Stimulated activated CD8-positive, alpha-beta memory T cell treated with anti-CD3 and anti-CD28 coated beads, Interleukin-7, amount 100 ng/mL, for 1 hour (primary cell): ENCODE measurements at places on chromosomes 12 and 14.

- DNase-seq: no peak
Observed at GRCh38 chr14:85024931-85025330, 505.0 kb upstream of the FLRT2 start.

DNA sequence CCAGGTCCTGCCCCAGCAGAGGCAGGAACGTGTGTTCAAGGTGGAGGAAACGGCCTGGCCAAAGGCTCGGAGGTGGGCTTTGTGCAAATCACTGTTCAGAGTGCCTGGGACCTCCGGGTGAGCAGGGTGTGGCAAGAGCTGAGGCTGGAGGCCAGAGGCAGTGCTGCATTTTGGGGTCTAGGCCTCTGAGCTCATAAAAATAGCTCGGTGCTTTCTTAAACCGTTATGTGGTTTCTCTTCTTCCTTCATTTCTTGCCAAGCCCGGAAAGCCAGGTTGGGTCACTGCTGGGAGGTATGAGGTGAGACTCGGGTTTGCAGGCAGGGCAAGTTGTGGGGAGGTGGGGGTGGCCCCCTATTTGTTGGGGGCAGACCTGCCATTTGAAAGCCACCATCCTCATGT lies 178.8 kb upstream of the MYL2 start:
- no peak for DNase-seq

DNA sequence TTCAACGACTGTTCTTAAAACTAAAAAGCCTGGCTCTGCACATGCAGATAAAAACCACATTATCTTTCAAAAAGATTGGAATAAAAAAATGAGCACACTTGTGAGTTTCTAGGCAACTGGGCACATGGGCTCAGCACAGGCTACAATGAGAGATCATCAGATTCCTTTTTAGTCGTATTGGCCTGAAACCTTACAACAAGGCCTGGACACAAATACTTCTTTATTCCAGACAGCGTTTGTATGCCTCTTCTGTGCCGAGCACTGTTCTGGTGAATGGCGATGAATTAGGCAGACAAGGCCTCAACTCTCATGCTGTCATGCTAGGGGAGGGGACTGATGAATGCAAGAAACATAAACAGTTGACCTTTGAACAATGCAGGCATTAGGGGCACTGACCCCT lies 463.0 kb downstream of the AACS start:
- no peak for DNase-seq

- no peak for DNase-seq
Observed at GRCh38 chr12:19842116-19842515, 402.8 kb downstream of the AEBP2 start.

DNA sequence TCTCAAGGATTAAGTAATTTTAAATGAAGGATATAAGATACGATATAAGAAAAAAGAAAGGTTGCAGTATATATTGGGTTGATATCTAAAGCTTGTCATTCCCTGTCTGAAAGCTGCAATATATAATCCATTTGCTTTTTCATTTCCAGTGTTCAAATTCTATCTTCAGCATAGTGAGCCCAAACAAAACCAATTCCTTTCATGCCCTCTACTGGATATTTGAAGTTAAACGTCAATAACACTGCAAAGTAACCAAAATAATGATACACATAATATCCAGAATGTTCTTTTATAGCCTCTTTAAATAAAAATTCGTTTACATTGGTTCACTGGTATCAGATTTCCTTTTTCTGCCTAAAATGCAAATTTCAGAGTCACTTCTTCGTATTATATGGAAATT lies 64.5 kb upstream of the DAAM1 start:
- no peak for DNase-seq

DNA sequence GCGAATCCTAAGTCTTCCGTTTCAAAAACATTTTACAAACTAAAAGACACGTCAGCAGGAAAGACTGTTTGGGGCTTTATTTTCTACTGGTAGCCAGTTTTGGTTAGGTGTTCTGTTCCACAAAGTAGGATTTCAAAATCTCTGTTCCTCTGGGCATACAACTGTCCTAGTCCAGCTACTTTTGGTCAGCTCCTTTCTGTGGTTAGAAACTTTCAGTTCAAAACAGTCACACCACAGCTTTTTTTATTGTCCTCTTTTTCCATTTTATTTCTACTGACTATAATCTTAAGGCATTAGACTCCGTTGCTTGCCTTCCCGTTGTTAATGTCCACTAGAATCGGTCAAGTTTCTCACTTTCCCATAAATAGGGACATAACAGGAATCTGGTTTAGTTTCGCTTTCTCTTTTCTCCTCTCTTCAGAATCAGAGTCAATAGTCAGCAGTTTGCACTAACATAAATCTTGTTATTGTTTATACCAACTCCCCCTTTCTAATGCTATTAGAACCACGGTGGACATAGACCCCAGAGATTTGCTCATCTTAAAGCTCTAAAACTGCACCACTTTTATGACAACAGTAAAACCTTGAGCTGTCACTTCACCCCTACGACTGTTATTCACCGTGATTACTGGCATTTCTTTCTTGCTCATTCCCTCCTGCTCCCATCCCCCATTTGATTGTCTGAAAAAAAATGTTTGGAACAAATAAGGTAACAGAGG lies 41.5 kb upstream of the NPAS3 start:
- no peak for DNase-seq

DNA sequence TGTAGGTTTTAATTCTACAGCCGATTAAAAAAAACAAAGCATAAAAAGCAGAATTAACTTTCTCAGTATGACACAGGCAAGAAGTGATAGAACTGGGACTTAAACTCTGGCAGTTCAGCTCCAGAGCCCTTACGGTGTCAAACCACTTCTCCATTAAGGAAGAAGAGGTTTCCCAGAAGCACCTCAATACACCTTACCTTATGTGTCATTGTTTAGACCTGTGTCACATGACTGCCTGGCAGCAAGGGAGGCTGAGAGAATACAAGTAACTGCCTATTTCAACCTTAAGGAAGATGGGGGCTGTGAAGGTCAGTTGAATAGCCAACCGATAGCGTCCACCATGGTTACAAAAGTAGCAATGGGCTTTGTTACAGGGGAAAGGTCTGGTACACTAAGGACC lies 54.6 kb upstream of the ARHGAP5 start:
- no peak for DNase-seq

DNA sequence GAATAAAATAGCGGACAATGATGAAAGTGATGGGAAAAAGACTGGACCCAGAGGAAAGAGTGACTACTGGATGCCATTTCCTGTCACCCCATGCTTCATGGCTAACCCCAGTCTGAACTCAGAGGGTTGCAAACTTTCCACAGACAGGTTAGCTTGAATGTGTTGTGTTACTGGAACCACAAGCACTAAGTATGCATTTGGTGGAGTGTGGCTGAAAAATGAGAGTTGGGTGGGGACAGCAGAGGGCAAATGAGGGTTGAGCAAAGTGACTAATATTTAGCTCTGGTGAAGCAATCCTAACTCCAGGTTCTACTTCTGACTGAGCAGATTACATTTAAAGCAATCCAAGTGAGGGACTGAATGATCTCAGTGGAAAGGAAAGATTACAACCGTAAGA lies 1.6 kb downstream of the SLC16A7 start:
- DNase-seq: peak; percentile 23

GRCh38 chr14:36069535-36069900 lies 107.0 kb downstream of the PTCSC3 start:
- no peak for DNase-seq

DNA sequence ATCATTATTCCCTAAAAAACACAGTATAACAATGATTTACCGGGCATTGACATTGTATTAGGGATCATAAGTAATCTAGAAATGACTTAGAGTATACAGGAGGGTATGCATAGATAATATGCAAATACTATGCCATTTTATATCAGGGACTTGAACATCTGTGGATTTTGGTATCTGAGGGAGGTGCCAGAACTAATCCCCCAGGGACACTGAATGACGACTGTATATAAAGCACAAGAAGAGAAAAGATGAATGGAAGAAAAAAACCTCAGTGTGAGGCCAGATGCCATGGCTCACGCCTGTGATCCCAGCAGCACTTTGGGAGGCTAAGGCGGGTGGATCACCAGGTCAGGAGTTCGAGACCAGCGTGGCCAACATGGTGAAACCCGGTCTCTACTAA lies 25.5 kb upstream of the COX6A1 start:
- DNase-seq: no peak

- peak; percentile 10 for DNase-seq
Observed at GRCh38 chr14:63650256-63650952, 8.7 kb upstream of the WDR89 start.

DNA sequence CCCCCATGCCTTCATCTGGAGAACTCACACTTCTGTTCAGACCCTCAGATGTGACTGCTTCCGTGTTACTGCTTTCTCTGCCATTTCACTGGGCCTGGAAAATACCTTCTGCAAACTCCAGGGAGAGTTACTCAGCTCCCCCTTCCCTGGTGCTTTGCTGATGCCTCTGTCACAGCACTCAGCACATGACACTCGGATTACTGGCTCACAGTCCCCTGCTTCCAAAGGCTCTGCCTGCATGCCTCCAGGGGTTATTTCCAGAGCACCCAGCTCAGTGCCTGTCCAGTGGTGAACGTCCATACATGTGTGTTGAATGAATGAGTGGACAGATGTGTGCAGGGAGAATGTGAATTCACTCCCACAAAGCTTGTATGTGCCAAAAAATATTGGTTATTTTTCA lies 237.2 kb upstream of the FKBP4 start:
- no peak for DNase-seq

DNA sequence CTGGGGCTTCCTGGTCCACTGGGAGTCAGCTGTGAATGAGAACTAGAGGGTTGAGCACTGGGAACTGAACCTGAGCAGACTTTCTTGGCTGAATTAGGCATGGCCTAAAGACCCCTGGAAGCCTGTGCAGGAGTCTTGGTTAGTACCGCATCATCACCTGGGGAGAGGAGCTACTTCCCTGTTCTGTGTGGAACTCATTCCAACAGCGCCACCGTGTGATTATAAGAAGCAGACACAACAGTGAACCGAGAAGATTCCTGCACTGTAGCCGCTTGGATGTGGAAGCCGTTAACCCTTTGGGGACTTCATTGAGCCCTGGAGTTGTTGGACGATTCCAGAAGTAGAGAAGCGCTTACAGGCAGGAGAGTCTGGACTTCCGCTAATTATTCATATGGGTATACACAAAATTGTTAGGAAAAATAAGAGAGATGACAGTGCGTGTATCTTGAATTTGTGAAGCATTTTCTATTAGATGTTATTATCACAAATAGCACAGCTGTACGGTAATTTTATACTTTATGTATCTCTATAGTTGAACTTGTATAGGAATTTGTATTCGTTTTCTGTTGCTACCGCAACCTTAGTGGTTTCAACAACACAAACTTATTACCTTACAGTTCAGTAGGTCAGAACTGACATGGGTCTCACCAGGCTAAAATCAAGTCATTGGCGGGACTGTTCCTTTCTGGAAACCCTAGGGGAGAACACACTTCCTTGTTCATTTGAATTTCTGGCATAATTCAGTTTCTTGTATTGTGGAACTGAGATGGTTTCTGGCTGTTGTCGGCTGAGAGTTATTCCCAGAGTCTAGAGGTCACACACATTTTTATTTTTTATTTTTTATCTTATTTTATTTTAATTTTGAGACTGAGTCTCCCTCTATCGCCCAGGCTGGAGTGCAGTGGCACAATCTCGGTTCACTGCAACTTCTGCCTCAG lies 100.7 kb downstream of the C2CD5 start:
- peak; percentile 14 for DNase-seq

DNA sequence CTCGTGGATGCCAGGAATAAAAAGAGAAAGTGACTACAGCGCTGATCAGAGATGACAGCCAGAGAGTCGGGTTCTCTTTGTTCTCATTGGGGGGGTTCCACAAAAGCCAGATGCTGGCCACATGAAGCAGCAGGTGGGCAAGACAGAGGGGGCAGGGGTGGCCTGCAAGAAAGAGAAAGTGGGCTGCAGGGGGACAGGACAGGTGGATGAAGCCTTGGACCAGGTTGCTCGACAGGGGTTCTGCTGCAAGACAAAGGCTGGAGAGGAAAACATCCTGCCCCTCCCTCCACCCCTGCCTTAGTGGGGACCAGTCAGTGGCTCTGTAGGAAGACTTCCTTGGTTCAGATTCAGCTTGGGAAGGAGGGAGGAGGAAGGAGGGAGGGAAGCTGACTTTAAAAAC lies 126.2 kb downstream of the KSR2 start:
- DNase-seq: no peak
